ENCODE measurements at places on chromosomes 7 and 10.

DNA sequence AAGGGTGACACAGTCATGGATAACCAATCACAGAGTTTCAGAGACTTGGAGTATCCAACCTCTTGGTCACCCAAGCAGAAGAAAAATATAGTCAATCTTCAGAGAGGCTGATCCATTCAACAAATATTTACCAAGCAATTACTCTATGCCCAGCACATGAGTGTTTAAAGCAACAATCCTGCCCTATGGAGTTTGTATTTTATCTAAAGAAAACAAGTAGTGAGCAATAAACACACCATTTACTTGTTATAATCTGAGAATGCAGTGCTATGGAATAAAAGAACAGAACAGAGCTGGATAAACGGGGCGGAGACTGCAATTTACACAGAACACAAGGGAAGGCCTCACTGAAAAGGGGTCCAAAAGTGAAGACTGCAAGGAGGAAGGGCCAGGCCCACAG, 63.8 kb downstream of the GRB10 start:
- DNase-seq = no peak

DNA sequence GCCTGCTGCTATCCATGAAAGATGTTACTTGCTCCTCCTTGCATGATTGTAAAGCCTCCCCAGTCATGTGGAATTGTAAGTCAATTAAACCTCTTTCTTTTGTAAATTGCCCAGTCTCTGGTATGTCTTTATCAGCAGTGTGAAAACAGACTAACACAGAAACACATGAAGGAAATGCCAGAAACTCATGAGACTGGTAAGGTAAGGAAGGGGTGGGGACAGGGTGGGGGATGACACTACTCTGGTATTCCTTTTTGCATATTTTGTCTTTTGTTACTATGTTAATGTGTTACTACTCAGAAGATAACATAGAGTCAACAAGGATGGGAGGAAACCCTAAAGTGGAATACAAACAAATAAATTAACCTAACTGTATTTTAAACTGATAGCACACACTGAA, 69.8 kb upstream of the DRGX start:
- DNase-seq = no peak

- DNase-seq = no peak
Observed at GRCh38 chr7:30655096-30655970, 26.9 kb downstream of the CRHR2 start.

DNA sequence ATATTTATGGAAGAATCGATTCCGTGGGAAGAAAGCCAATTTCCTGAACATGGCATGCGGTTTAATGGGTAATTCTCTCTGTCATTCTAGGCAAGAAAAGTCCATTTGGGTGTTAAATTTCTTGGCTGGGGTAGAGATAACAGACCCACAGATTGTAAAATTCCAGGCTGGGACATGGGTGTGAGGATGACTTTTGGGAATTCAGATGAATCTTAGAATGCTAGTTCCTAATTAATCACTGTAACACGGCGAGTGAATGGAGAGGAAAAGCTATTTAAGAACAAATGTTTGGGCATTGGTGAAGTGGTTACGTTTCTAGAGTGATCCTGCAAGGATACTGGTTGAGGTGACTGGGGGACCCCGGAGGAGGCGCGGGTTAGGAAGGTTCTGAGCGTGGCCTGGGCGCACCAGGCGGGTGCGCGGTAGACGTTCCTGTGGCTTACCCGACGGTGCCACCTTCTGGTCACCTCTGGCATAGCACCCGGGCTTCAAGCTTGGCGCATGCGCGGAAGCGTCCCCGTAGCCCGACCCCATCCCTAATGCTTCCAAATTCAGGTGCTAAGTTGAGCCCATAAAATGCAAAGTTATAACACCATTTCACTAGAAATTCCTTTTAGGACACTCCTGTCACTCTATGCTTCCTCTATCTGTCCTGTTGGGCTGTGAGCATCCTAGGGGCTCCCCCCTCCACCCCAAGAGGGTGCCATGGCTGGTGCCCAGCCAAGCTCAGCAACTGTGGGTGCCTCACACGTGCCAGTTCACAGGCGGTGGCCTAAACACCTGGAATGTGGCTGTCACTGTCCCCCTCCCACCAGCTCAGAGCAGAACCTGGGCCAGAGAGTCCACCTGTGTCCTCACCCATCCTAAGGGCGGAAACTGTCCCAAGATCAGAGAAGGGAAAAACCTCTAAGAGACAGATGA, 104.4 kb downstream of the PTPRE start:
- DNase-seq = peak; percentile 57

GRCh38 chr10:15083674-15084501, 4.7 kb downstream of the ACBD7 start:
- DNase-seq = no peak

DNA sequence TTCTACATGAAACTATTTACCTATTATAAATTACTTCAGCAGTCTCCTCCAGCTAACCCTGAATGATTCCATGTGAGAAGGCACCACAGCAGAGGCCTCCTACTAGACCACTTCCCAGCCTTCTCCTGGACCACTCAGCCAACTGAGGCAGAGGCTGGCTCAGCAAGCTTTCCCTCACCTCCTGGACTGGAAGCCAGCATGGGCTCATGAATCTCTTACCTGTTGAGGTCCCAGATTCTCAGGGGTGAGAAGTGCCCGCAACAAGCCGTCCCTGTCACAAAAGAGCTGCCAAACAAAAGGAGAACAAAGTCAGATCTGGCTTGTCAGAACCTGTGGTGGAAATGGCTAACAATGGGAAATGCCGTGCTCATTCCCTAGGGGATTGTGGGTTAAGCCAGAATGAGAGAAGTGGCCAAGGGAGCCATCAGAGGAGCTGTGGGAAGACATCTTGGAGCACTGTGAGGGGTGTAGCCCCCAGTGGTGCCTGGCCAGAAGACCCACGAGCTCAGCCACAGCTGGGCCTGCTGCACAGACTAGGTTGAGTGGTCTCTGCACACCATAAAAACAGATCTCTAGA, 36.5 kb downstream of the DPCD start:
- DNase-seq = no peak

GRCh38 chr7:132141109-132141508, 435.2 kb downstream of the PLXNA4 start:
- no peak for DNase-seq

DNA sequence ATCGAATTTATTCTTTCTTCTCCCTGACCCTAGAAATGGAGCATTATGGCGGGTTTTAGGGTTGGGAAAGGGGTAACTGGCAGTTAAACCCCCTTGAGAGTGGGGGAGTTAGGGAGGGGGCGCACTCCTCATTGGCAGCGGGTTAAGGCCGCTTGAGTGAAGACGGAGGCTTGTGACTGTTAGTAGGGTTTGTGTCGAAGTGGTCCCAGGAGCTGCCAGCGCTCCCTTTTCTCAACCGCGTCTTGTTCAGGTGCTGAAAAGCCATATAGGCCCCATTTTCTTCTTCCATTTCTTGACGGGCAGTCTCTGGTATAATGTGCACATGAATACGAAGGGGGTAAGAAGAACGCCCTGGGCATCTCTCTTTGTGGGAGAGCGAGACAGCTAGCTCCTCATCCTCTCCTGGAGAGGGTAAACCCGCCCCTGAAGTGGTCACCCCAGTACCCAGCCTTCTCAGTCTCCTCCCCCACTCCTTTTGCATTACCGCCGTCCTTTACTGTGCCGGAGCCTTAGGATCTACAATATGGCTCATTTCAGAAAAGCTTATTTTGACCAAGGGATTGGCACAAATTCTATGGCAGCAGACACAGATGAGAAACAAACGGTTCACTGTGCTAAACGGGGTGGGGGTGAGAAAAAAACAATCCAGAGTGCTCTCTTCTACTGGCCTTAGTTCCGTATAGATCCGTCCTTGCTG, 836 bp downstream of the KMT2E start:
- no peak for DNase-seq

DNA sequence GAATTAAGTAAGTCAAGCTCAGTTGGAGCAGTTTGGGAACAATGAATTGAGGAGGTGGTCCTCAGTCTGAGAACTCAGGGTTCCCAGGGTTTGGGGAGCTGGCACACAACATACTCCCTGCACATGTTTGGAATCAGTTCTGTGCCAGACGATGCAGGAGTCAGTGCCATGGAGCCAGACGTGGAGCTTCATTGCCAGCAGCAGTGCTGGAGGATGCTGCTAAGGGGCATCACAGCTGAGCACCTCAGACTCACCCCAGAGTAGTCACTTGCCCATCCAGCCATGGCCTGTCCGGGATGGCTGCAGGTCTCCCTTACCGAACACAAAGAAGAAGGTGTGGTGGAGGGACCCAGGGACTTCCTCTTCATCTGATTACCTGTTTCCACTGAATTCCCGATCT, 7.9 kb downstream of the GIMAP5 start:
- DNase-seq = no peak

- no peak for DNase-seq
Observed at GRCh38 chr7:98398567-98399372, 2.1 kb downstream of the BAIAP2L1 start.

- DNase-seq = no peak
Observed at GRCh38 chr10:131430716-131431412, 119.3 kb upstream of the TCERG1L start.
